Fibroblast of the aortic adventitia (primary cell): ENCODE measurements at places on chromosomes 1 and 21. TPM values are rescaled to one million over a fixed set of nuclear protein-coding genes. Genes with fewer than 3 reads are reported as not detected.

Gene ADAMTS1
- 284 and 390 TPM in 2 replicates for total RNA-seq

Gene PDC
- 0.27 TPM in 1 of 2 replicates, not detected in the other for total RNA-seq

Gene NECTIN4
- not detected in 2 replicates for total RNA-seq

GRCh38 chr1:226490426-226490809 is 58.1 kb upstream of the STUM start:
- no peak for DNase-seq

- no peak for DNase-seq
These were observed 328.5 kb downstream of the FAM72C start for GRCh38 chr1:143643148-143643885.

- DNase-seq: no peak
These were observed 15.9 kb downstream of the SAMD11 start for GRCh38 chr1:939511-940106.
